ENCODE measurements at places on chromosomes 6 and 20.

DNA sequence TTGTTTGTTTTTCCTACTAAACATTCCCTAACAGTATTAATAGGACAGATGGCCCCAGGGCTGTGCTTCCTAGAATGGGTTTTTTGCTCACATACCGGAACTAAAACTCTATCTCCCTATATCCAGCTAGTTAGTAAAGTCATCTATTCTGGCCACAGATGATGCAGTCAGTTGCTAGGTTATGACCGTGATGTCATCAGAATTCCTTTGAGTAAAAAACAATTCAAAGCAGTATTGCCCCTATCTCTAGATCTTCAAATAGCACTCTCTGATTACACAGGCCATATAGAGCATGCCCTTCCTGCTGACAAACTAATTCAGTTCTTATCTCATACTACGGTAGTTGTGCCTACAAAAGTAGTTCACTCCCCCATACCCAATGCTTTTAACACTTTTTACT, 17.9 kb upstream of the ZNF451 start:
- no peak for DNase-seq

GRCh38 chr6:108804956-108805355, 43.3 kb upstream of the ARMC2 start:
- no peak for DNase-seq

GRCh38 chr6:1371933-1372332, 17.4 kb upstream of the FOXF2 start:
- DNase-seq = no peak

- no peak for DNase-seq
Observed at GRCh38 chr20:19427480-19427879, 215.0 kb downstream of the SLC24A3 start.

DNA sequence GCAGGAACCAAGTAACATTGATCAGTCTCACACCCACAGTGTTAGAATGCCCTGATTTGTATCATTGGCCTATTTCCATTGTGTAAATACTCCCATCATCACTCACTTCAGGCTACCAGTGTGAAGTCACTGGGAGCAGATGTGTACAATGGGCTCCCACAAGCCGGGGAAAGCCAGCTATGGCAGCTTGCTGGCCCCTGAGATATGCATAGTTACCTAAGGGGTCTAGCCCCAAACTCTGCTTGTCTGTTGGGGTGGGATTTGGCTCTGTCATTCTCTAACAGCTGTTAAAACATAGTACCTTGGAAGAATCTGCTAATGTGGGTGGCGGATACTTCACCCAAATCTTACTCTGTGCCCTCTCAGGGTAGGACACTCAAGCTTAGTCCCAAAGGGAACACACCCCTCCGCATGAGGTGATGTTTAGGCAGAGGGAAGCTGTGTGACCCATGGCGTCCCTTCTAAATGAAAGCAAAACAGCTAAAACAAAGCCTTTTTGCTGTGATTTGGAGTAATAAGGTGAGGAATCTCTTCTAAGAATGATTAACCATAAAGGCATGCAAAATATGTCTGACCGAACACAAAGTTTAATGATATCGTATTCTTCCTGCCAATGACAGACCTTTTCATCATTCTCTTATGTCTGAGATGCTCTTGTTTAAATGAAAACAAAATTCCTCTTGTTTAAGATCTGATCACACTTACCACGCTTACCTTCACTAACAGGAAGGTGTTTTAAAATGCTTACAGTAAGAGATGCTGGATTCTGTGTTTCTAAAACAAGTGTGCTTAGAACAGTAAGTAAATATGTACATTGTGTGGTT, 45.9 kb upstream of the PXDC1 start:
- no peak for DNase-seq

- no peak for DNase-seq
Observed at GRCh38 chr20:46963758-46964617, 69.3 kb downstream of the EYA2 start.

GRCh38 chr20:8301655-8302054, 169.6 kb downstream of the PLCB1 start:
- DNase-seq = no peak

DNA sequence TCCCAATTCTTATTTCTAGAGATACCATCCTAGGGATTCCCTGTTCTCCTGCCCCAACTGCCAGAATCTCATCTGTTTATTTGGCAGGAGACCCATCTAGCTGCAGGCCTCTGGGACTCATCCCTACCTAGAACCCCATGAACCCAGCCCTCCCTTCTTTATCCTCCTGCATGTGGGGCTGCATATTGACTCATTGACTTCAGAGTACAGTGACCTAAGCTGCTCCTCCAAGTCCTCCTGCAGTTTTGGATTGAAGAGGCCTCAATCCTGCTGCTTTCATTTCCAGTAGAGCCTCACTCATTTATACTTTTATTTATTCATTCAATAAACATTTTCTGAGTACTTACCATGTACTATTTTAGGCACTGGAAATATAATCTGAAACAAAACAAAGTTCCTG, 11.6 kb downstream of the TMEM200A start:
- no peak for DNase-seq

GRCh38 chr6:79065232-79065631, 12.8 kb downstream of the PHIP start:
- no peak for DNase-seq

All from activated CD8-positive, alpha-beta memory T cell treated with anti-CD3 and anti-CD28 coated beads for 1 hour (primary cell).